Activated T-cell treated with anti-CD3 and anti-CD28 coated beads for 24 hours (primary cell): ENCODE measurements at places on chromosomes 12 and 14.

GRCh38 chr12:27293463-27293862, 39.2 kb upstream of the BMAL2 start:
- DNase-seq: no peak

DNA sequence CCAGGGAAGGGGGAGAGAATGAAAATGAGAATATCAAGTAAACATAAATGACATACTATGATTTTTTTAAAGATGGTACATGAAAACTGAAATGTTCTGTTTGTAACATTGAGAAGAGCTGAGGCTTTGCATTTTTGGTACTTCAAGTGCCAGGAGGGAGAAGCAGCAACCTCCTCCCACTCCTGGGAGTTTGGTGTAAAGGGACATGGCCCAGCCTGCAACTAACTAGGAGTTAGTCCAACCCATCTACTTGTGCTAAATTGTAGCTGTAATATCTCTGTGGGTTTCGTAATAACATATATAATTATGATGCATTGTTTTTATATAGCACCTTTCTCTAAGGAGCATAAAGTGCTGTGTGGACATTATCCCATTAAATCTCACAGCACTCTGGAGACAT, 517.5 kb downstream of the NELL2 start:
- no peak for DNase-seq

DNA sequence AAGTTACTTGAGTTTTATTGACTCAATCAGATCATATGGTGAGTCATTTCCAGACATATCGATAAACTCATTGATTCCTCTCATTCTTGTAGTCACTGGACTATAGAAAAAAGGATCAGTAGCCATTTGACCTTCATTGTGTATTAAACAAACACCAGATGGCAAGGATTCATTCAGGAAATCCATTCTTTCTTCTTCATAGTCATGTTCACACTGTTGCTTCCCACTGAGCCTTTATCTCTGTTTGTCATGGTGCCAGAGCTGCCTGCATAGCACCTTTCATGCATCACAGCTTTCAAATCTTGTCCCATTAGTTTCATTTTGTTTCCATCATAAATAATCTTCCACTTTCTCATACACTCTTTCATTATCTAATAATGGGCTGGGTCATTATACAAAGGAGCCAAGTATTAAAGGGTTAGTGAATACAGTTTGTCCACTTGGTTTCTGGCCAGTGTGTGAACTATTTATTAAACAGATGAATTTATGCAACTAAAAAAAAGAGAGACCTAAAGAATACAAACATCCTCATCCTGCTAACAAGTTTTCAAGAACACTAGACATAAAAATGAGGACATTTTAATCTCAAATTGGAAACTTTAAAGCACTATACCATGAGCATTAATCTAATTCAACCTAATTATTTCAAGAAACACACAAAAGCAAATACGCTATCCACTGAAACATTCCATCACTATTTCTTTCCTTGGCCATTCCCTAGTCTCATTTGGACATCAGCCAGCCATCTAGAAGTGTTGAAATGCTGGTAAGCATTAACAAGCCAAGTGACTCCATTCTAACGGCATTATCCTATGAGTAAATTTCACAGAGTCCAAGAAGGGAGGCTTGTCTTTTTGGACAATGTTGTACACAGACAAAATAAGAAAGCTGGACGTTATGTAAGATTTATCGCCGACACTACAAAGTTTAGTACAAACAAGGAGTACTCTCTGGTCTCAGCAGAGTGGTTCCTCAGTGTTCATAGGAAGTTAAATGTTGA, 476.5 kb downstream of the FOXG1 start:
- DNase-seq: no peak

DNA sequence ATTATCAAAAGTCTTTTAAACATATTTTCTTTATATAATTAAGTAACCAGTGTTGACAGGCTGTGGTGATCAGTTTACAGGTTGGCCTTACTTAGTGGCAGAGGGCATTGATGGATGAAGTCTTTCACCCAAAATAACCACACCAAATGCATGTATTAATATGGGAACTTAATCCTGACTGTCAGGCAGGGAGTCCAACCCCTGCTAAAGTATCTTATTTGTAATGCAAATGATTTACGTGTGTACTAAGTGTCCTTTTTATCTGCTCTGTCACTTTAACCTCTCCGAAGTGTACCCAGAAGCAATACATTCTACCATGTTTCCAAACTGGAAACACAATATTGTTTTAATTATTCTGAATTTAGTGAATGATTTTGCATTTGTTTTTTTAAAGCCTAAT, 1.4 kb downstream of the MYBPC1 start:
- DNase-seq: no peak

GRCh38 chr12:52558781-52559445, 6.0 kb upstream of the KRT71 start:
- DNase-seq: no peak

DNA sequence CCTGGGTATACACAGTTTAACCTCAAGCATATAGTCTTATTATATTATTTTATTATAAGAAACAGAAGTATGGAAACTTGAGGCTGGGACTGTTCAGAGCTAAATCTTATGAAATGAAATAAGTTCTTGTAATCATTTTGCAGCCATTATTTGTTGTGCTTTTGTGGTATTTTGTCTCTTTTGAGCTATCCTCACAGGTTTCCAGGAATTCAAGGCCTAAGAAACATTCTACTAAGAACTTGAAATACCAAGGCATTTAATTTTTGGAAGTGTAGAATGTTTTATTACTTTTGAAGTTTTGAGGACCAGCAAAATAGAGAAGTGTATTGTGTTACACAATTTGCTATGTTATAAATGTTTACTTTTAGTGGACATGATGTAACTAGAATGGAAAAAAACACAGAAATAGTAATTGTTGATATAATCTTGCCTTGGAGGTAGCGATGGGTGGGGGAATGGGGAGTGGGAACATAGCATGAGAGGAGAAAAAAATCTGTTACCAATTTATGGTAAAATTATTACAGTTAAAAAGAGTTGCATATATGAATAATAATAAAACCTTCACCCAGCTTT, 81.7 kb downstream of the CRADD start:
- DNase-seq: no peak

DNA sequence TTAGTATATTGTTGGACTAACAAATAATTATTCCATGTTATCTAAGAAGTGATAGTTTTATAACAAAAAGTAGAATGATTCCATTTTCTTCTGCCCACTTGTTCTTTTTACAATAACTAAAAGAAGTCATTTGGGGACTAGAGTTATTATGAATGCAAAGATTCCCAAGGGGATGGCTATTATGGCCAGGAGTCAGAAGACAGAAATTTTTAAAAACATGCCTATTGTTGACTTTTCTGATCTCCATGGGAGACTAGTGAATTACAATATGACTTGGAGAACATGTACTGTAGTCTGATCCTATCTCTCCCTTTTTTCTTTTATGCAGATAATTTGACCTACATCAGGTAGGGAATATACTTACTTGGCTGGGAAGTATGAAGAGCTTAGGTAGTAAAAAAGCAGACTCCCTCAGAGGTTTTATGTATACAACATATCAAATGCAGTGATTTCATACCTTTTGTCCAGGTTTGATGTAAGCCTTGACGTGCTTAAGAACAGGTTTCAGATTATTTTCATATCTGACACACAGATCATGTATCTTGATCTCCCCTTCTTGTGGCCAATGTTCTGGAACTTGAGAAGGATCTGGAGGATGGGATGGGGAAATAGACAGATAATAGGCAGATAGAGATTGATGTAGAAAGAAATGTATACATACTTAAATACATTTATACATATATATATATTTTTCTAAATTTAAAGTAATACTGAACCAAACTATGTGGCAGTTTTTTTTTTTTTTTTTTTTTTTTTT, 41.0 kb upstream of the KCNJ8 start:
- DNase-seq: no peak

DNA sequence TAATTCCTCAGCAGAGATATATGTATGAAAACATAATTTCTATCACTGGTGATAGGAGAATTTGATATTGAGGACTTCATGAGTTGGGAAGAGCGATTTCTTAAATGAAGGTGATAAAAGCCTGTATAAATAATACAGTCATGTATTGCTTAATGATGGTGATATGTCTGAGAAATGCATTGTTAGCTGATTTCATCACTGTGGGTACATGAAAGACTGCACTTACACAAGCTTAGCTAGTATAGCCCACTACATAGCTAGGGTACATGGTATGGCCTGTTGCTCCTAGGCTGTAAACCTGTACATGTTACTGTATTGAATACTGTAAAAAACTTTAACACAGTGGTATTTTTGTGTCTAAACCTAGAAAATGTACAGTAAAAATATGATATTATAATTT, 63.4 kb downstream of the ANO4 start:
- DNase-seq: no peak

DNA sequence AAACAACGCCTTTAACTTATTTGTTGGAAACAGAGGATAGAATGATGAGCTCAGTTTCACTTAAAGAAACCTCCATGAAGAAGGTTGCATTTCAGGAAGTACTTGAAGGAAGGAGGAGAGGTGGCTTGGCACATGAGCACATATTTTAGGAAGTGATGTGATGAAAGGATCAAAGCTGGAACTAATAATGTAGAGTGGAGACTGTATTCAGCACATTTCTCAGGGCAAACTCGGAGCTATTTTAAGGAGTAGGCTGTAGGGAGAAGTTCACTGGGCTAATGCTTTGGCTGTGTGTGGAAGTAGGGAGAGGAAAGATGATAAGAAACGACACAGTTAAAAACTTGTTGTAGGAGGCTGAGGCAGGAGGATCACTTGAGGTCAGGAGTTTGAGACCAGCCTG, 272.8 kb downstream of the AKAP6 start:
- DNase-seq: no peak

DNA sequence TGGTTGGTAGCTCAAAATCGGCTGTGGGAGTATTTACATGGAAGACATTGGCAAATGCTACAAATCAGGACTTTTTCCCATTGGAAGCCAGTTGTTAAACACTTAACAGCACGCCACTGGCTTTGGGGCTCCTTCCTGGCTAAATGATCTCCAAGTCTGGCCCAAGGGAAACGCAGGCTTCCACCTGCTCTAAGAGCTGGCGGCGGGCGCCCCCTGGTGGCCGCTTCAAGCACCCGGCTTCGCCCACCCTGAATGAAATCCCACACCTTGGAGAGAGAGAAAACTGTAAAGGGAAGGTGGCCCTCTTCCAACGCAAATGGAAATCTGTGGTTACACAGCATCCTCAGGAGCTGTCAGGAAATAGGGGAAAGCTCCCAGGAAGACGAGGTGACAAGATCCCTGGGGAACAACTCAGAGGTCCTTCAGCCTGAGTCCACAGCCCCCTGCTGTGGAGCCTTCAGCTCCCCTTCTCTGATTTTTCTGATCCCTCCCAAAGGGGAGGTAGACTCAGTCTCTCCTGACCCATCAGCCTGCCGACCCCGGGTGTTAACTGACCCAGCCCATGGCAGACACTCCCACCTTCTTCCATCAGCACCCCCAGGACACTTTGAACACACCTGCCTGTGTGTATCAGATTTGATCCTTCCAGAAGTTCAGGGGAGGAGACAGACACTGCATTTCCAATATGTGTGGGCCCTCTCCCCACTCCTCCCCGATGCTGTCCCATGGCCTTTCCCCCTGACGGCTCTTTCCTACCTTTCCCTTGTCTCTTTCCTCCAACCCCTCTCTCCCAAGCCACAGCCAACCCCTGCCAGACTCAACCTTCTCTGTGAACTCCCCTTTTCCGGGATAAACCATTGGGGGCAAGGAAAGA, 15.4 kb downstream of the SELPLG start:
- peak; percentile 64 for DNase-seq

- no peak for DNase-seq
Measured at GRCh38 chr14:56120091-56120691, 2.0 kb downstream of the PELI2 start.

DNA sequence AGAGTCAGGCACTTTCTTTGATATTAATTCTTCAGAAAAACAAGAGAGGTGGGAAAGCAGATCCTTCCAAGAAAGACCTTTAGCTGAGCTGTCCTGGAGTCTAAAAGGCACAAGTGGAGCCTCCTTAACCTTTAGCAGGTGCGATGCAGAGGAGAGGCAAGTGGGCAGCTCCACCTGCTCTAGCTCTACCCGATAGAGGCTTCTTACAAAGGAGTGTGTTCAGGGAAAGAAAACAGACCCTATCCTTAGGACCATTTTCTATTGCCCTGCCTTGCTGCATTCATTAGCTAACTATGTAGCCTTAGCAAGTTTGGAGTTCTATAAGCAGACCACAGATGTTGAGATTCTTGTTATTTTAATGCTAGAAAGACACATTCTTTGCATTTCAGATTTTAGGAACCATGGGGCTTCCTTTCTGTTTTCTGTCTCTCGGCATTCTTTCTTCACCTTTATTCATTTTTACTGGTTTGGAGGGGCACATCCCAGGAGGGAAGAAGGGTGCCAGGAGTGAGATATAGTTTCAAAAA, 214.5 kb downstream of the EGLN3 start:
- no peak for DNase-seq

DNA sequence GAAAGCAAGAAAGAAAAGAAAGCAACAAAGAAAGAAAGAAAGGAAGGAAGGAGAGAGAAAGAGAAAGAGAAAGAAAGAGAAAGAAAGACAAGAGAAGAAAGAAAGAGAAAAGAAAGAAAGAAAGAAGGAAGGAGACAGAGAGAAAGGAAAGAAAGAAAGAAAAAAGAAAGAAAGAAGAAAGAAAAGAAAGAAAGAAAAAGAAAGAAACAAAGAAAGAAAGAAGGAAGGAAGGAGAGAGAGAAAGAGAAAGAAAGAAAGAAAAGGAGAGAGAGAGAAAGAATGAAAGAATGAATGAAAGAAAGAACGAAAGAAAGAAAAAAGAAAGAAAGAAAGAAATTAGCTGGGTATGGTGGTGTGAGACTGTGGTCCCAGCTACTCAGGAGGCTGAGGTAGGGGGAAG, 400.1 kb upstream of the MDGA2 start:
- DNase-seq: no peak

- DNase-seq: no peak
Measured at GRCh38 chr12:55718624-55719275, 1.4 kb upstream of the RDH5 start.

DNA sequence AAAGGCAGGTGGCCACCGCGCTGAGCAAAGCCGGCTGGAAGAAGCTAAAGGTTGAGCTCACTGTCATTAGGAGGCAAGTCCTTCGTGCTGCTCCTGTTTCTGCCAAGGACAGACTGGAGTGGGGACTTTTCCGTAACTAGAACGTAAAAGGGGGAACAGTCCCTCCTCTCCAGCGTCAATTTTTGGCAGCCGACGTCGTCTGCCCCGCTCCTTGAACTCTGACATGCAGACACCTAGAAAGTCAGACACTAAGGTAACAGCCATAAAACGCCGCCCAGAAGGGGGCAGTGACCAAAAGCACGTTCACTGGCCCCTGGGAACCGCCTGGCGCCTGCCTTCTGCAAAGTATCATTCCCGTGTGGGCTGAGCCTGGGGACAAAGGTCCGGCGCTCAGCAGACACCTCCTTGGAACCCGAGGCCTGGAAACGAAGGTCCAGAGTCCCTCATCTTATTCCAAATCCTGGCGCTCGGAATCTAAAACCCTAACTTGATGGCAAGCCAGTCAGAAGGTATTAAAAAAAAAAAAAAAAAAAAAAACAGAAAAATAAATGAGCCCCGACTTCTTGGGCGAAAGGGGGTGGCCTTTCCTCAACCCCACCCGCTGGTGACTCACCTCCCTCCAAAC, 1.1 kb upstream of the LRP1 start:
- DNase-seq: no peak

- no peak for DNase-seq
Measured at GRCh38 chr12:143964-144649, 69.8 kb downstream of the SLC6A12 start.

GRCh38 chr14:105374389-105374788, 23.9 kb upstream of the TEX22 start:
- DNase-seq: no peak
